ENCODE measurements at places on chromosomes 5 and 9. TPM values are rescaled to one million over a fixed set of nuclear protein-coding genes. Genes with fewer than 3 reads are reported as not detected.

DNA sequence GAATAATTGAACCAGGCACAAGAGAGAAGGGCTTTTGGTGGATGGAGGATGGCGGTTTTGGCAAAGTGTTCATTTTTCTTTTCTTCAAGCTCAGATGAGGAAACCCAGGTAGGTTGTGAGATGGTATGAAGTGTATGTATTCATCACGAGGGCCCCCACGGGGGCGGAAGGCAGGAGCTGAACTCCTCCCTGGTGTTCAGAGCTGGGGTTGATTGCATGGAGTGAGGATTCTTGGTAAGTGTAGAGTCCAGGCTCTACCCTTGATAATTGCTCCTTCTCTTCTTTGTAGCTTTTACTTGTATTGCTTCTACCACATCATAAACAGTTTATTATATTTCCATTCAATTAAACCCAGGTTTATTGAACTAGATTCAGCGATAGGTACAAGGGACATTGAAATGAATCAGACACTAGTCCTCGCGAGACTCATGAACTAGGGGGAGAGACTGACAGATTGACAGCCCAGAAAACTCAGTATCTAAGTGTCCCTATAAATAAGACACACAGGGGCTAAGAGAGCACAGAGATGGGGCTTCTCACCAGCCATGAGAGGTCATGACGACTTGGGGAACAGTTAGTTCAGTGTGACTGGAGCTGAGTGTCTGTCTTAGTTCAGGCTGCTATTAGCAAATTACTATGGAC is 116.7 kb upstream of the KLF4 start:
- H3K4me3 ChIP-seq, result no peak overlapping the region
- H3K4me1 ChIP-seq, result no peaks in the 10 kb centered on the region

MUSK gene
- not detected for total RNA-seq

HMCN2 gene
- 12.4 TPM for total RNA-seq

- H3K4me1 ChIP-seq, result no peaks in the 10 kb centered on the region
- H3K27ac ChIP-seq, result no peak overlapping the region
- DNase-seq, result no peak
- H3K36me3 ChIP-seq, result peaks cover 29% of the 10 kb centered on the region
- H3K4me3 ChIP-seq, result no peak overlapping the region
- no peaks in the 10 kb centered on the region for H3K27me3 ChIP-seq
Measured at GRCh38 chr9:75814667-75815066, 75.8 kb upstream of the PCSK5 start.

FBP2 gene
- total RNA-seq, result not detected

FOXD1 gene
- total RNA-seq, result 7.9 TPM

DNA sequence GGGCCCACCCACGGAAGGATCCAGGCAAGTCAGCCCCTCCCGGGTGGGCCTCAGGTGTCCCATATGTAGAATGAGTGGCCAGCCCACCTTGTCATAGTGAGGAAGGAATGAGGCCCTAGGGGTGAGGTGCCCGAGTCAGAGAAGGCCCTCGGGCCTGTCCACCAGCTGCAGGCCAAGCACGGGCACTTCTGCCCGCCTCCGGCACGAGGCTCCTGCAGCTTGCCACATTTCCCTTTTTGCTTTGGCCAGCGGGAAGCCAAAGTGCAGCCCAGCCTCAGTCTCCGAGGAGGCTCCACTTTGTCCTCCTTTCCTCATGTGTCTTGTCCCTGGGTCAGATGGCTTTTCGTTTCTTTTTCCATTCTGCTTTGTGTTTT is 72.9 kb downstream of the PSMB7 start:
- peaks cover 13% of the 10 kb centered on the region for H3K36me3 ChIP-seq
- H3K4me3 ChIP-seq, result no peak overlapping the region
- DNase-seq, result no peak
- peaks cover 13% of the 10 kb centered on the region for H3K4me1 ChIP-seq
- H3K27me3 ChIP-seq, result no peaks in the 10 kb centered on the region
- peak overlapping the region; percentile 7 for H3K27ac ChIP-seq

DNA sequence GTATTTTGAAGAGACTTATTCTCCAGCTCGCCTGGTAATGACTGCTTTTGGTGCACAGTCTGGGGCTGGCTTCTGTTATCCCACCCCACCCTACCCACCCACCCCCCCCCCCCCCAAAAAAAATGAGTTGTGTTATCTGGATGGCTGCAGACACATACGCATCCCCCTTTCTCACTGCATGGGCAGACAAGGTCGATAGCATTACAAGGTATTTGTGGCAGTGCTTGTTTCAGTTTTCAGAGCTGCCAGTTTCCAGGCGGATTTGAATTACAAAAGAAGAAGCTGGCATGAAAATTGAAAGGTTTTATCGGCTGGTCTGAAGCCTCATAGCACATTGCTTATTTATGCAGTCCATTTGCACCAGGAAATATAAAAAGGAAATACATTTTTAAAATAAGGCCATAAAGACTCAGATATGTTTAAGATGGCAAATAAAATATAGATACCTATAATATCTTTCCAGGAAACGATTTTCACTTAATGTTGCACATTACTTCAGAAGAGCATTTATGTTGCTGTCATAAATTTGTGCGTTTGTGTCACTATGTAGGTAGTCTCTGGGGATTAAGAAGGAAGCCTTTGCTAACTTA is 85.1 kb upstream of the GRHPR start:
- no peak for DNase-seq
- H3K4me1 ChIP-seq, result peaks cover 41% of the 10 kb centered on the region
- H3K27me3 ChIP-seq, result no peaks in the 10 kb centered on the region

DNA sequence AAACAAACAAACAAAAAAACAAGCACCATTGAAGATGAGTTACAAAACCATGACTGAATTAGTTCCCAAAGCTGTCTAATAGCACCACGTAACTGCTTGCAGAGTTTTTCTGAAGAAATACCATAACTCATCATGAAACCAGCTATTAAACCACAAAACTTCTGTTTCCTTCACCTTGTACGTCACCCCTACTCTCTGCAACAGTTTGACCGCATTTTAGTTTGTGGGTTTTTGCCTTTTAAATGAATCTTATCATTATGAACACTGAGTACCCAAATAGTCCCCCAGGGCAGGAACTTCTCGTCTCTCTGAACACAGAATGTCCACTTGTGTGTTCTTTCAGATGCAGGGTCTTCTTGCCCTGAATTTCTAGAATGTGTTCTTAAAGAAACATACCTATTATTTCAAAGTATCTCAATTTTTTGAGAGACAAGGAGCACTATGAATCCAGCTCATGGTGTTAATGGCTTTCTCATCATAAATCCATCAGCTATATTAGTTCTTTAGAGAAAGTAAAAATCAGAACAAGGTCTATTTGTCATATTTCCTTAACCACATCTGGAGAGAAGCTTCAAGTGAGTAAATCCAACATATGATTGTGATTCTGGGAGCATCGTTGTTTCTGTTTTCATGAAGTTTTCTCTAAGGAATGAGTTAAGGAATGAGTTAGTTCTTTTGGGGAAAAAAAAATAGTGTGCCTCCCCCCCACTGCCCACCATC is 210.6 kb downstream of the AUH start:
- no peak overlapping the region for H3K27ac ChIP-seq
- peaks cover 43% of the 10 kb centered on the region for H3K36me3 ChIP-seq
- peaks cover 30% of the 10 kb centered on the region for H3K4me1 ChIP-seq
- H3K27me3 ChIP-seq, result no peaks in the 10 kb centered on the region
- H3K4me3 ChIP-seq, result no peak overlapping the region

GRCh38 chr5:19616701-19617215 is 371.2 kb downstream of the CDH18 start:
- H3K27me3 ChIP-seq, result no peaks in the 10 kb centered on the region
- H3K4me3 ChIP-seq, result no peak overlapping the region
- no peak for DNase-seq
- H3K27ac ChIP-seq, result no peak overlapping the region
- H3K4me1 ChIP-seq, result no peaks in the 10 kb centered on the region

PRELID2 gene
- 14.5 TPM for total RNA-seq

GRCh38 chr5:44236040-44236439 is 153.2 kb downstream of the FGF10 start:
- no peak overlapping the region for H3K4me3 ChIP-seq
- H3K36me3 ChIP-seq, result no peaks in the 10 kb centered on the region
- no peak for DNase-seq
- no peak overlapping the region for H3K27ac ChIP-seq

DNA sequence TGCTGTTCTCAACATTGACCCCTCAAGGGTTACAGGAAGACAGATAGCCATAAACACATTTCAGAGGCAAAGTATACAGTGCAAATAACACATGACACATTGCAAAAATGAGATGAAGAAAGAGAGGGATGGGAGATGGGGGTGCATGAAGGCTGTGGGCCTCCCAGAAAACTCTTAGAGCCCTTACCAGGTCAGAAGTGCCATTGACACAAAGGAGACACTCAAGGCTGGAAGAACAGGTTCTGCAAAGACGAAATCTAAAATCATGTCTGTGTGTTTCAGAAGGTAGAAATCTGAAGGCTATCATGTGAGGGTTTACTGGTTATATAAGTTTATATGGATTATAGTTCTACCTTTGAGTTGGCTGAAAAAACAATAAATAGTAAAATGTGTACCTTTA is 318.8 kb downstream of the BNC2 start:
- H3K4me1 ChIP-seq, result peaks cover 23% of the 10 kb centered on the region
- H3K27me3 ChIP-seq, result no peaks in the 10 kb centered on the region
- peaks cover 5% of the 10 kb centered on the region for H3K36me3 ChIP-seq
- no peak for DNase-seq

KCNV2 gene
- not detected for total RNA-seq

GRCh38 chr5:57896576-57896975 is 414.0 kb upstream of the ACTBL2 start:
- no peak for DNase-seq
- H3K36me3 ChIP-seq, result no peaks in the 10 kb centered on the region
- no peak overlapping the region for H3K27ac ChIP-seq
- peaks cover 3% of the 10 kb centered on the region for H3K4me1 ChIP-seq
- H3K4me3 ChIP-seq, result no peak overlapping the region
- H3K27me3 ChIP-seq, result no peaks in the 10 kb centered on the region

GRCh38 chr5:159130871-159131270 is 31.2 kb upstream of the EBF1 start:
- no peak overlapping the region for H3K27ac ChIP-seq
- H3K27me3 ChIP-seq, result no peaks in the 10 kb centered on the region

- no peaks in the 10 kb centered on the region for H3K36me3 ChIP-seq
- no peak overlapping the region for H3K4me3 ChIP-seq
- DNase-seq, result no peak
- H3K27ac ChIP-seq, result no peak overlapping the region
- H3K4me1 ChIP-seq, result peaks cover 7% of the 10 kb centered on the region
Measured at GRCh38 chr9:117952581-117952980, 248.4 kb downstream of the TLR4 start.

DNA sequence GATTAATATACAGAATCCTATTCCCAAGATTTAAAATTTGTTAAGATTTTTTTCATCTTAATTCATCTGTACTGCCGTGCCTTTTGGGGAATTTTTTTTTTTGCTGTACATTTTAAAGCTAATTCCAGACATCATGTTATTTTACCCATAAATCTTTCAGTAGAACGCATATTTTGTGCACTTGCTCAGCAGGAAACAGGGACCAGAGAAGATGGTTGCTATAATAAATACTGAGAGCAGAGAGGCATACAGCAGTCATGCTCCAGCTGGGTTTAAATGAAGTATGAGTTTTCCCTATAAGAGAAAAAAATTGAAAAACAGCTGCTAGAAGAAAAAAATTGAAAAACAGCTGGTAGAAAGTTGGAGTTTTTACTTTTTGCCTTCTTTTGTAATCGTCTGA is 196.9 kb upstream of the PUM3 start:
- H3K27me3 ChIP-seq, result no peaks in the 10 kb centered on the region
- H3K4me3 ChIP-seq, result no peak overlapping the region
- no peaks in the 10 kb centered on the region for H3K36me3 ChIP-seq
- H3K4me1 ChIP-seq, result no peaks in the 10 kb centered on the region
- H3K27ac ChIP-seq, result no peak overlapping the region

- no peak overlapping the region for H3K27ac ChIP-seq
- peak; percentile 78 for DNase-seq
- peaks cover 24% of the 10 kb centered on the region for H3K4me1 ChIP-seq
- peak overlapping the region; percentile 66 for H3K4me3 ChIP-seq
- H3K27me3 ChIP-seq, result no peaks in the 10 kb centered on the region
- no peaks in the 10 kb centered on the region for H3K36me3 ChIP-seq
Measured at GRCh38 chr9:132546148-132547051, 36.0 kb upstream of the BARHL1 start.

DNA sequence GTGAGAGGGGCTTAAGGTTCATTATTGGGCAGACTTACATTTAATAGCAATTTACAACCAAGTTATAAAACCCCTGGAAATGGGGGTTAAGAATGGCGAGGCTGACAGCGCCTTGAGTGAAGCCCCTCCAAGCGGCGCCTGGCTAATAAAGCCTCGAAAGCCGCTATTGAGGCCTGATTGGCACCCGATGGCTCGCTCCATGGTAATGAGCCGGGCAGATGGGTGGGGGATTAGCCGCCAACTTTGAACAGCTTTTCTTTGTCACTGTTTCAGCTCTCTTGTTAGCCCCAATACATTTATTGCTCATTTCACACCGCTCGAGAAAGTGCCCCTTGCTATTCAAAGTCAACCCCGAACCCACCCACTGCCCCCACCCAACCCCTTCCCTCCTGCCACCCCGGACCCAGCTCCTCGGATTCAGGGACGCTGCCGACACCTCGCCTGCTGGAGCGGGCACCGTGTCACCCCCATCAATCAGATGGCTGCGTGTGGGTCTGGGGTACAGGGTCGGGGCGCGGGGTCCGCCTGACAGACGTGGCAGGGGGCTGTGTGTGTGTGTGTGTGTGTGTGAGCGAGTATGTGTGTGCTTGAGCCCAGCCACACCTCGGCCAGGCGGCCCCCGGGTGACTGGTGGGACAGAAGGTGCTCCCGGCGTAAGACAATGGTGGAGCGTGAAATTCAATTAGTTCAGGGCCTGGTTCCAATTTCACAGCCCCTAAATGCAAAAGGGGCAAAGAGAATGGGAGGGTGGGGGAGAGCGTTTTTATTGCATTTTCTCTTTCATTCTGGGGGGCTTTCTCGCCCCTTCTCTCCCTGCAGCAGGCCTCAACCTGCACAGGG is 34.2 kb downstream of the ASS1 start:
- H3K36me3 ChIP-seq, result no peaks in the 10 kb centered on the region
- no peak overlapping the region for H3K27ac ChIP-seq
- H3K27me3 ChIP-seq, result no peaks in the 10 kb centered on the region
- H3K4me3 ChIP-seq, result no peak overlapping the region
- peaks cover 7% of the 10 kb centered on the region for H3K4me1 ChIP-seq
- no peak for DNase-seq

PPP1R26 gene
- 37.4 TPM for total RNA-seq

MRPL36 gene
- 52.8 TPM for total RNA-seq

- no peak for DNase-seq
- H3K4me3 ChIP-seq, result no peak overlapping the region
- peaks cover 8% of the 10 kb centered on the region for H3K4me1 ChIP-seq
- no peaks in the 10 kb centered on the region for H3K27me3 ChIP-seq
- H3K27ac ChIP-seq, result no peak overlapping the region
- peaks cover 2% of the 10 kb centered on the region for H3K36me3 ChIP-seq
Measured at GRCh38 chr9:94772144-94772543, 45.6 kb downstream of the AOPEP start.

- DNase-seq, result no peak
- no peak overlapping the region for H3K27ac ChIP-seq
- no peaks in the 10 kb centered on the region for H3K36me3 ChIP-seq
- no peaks in the 10 kb centered on the region for H3K27me3 ChIP-seq
- H3K4me3 ChIP-seq, result no peak overlapping the region
Measured at GRCh38 chr5:15682566-15682965, 182.6 kb downstream of the FBXL7 start.

GRCh38 chr5:161897033-161897432 is 49.1 kb downstream of the GABRA1 start:
- H3K27me3 ChIP-seq, result no peaks in the 10 kb centered on the region
- H3K36me3 ChIP-seq, result no peaks in the 10 kb centered on the region
- H3K4me3 ChIP-seq, result no peak overlapping the region
- DNase-seq, result no peak

GRCh38 chr9:76873056-76873792 is 32.7 kb downstream of the PRUNE2 start:
- peak overlapping the region; percentile 36 for H3K4me3 ChIP-seq
- peak overlapping the region; percentile 92 for H3K27ac ChIP-seq
- peaks cover 39% of the 10 kb centered on the region for H3K4me1 ChIP-seq
- no peaks in the 10 kb centered on the region for H3K27me3 ChIP-seq
- DNase-seq, result peak; percentile 48
- H3K36me3 ChIP-seq, result no peaks in the 10 kb centered on the region

All from WTC11 (cell line).